ENCODE measurements at places on chromosomes 16 and 17. TPM values are rescaled to one million over a fixed set of nuclear protein-coding genes. Genes with fewer than 3 reads are reported as not detected.

KRTAP4-6 gene
- total RNA-seq: not detected

NPB gene
- total RNA-seq: not detected

TP53TG3F gene
- total RNA-seq: not detected

CNTNAP4 gene
- total RNA-seq: not detected

C16orf96 gene
- 0.24 TPM for total RNA-seq

WDR59 gene
- total RNA-seq: 49.6 TPM

CCL4L2 gene
- total RNA-seq: 1.7 TPM

BEAN1 gene
- total RNA-seq: 0.40 TPM

Measured in upper lobe of left lung (tissue), 6 donors.